ENCODE measurements at places on chromosomes 4 and X. TPM values are rescaled to one million over a fixed set of nuclear protein-coding genes. Genes with fewer than 3 reads are reported as not detected.
A peak's percentile ranks its signal among the peaks of the same experiment; 100 is the strongest.

The OTC gene
- not detected for total RNA-seq

The ATP10D gene
- 26.1 TPM for total RNA-seq

The ADAD1 gene
- total RNA-seq = not detected

The FAM50A gene
- total RNA-seq = 144 TPM

The CSN1S1 gene
- total RNA-seq = not detected

The TREX2 gene
- 1.2 TPM for total RNA-seq

The SPIN3 gene
- 9.1 TPM for total RNA-seq

The SASH3 gene
- total RNA-seq = 58.6 TPM

The WDR17 gene
- 2.8 TPM for total RNA-seq

The PDE6B gene
- 6.8 TPM for total RNA-seq

The ZNF711 gene
- total RNA-seq = 2.2 TPM

- DNase-seq = peak; percentile 91
Measured at GRCh38 chr4:122921971-122922876, at the start of gene NUDT6. TSS of gene NUDT6 (minus strand) at chr4:122922597. CDS start at chr4:122922572, 25 bp downstream.

GRCh38 chr4:28385801-28386200 lies 1525.2 kb downstream of the STIM2 start:
- no peak for DNase-seq

GRCh38 chr4:98919996-98920395 lies 8.9 kb downstream of the EIF4E start:
- no peak for DNase-seq

DNA sequence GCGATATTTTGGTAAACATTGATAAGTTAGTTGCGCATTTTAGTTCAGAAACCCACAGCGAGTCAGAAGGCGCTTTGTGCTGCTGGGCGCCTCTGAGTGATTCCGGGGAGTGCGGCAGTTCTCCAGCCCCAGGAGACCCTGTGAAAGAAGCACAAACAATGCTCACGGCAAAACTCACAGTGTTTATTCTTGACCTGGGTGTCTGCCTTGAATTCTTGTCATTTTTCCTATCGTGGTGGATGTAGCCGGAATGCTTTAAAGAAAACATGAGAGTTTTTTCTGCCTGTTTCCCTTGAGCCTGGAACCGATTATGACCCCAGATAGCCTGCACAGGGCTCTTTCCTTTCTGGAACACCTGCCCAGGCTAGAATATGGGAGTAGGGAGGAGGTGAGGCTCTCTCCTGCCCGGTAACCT lies 6.7 kb downstream of the TBL1X start:
- DNase-seq = no peak

DNA sequence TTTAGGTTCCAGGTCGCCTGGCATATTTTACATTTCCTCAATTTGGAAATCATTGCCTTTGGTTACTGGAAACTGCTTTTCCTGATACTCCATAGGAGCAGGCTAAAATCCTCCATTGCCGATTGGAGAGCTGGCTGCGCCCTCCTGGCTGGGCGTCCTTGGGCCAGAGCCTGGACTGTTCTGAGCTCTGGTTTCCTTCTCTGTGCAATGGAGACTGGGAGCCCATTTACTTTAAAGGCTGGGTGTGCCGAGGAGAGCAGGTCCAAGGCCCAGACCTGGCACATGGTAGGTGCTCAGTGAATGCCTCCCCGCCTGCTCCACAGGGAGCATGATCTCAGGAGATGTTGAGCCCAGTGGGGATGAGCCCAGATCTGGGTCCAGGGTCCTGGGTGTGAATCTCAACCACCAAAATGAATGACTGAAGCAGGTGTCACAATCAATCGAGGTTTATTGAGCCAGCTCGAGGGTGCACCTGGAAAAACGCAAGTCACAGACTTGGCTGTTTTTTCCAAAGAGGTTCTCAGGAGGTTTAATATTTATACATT lies 50.0 kb downstream of the EVC start:
- DNase-seq = no peak

- DNase-seq = no peak
Measured at GRCh38 chrX:148271263-148271662, 229.2 kb upstream of the AFF2 start.

GRCh38 chr4:70508801-70509200 lies 9.6 kb upstream of the AMTN start:
- DNase-seq = no peak

GRCh38 chrX:9195199-9195880 lies 161.4 kb upstream of the FAM9B start:
- DNase-seq = no peak

GRCh38 chr4:12409507-12410190 lies 981.0 kb upstream of the HS3ST1 start:
- DNase-seq = no peak

DNA sequence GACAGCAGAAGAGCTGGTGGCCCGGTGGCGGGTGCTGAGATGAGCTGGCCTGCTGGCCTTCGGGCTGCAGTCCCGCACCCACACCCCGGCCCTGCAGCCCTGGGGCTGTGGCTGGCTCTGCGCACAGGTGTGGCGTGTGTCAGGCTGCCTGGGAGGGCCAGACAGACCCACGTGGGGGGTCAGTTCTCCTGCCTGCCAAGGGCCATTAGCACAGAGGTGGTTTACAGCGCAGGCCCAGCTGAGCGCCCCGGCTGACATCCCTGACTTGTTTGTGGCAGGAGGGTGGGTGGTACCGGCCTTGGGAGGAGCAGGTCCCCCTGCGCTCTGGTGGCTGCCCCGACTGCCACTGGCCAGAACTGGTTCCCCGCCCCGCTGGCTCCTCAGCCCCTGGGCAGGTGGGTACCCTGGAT lies 9.4 kb upstream of the HGFAC start:
- peak; percentile 65 for DNase-seq

- DNase-seq = no peak
Measured at GRCh38 chr4:9924750-9925149, 96.5 kb downstream of the SLC2A9 start.

DNA sequence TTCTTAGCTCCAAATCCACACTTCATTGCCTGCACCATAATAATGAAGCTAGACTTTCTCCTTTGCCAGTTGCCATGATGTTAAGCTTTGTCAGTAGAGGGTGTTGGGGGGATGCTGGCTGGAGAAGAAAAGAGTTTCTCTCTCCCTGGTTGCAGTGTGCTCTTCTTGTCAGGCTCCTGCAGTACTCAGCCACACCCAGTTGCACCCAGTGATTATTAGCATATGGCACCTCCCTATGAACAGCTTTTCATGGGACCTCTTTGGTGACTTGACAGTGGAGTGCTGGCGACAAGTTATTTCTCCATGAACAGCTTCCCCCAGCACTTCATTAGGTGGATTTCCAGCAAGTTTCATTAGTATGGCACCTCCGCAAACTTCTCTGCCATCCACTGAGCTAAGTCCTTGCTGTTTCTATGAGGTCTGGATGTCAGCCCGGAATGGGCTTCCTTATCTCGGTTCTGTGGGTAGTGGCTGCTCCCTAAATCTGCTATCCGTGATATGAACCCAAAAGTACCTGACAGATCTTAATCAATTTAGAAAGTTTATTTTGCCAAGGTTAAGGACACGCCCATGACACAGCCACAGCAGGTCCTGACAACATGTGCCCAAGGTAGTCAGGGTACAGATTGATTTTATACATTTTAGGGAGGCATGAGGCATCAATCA lies 18.8 kb upstream of the OTUD4 start:
- DNase-seq = no peak

GRCh38 chr4:18869166-18869565 lies 847.6 kb upstream of the LCORL start:
- DNase-seq = no peak

- no peak for DNase-seq
Measured at GRCh38 chrX:21905953-21906352, 34.6 kb upstream of the SMS start.

- no peak for DNase-seq
Measured at GRCh38 chr4:37705571-37705970, 19.4 kb upstream of the RELL1 start.

- DNase-seq = no peak
Measured at GRCh38 chr4:162705130-162705803, 461.4 kb downstream of the NAF1 start.

GRCh38 chrX:153688911-153689590 lies 1.3 kb downstream of the SLC6A8 start:
- DNase-seq = no peak

GRCh38 chrX:82451725-82452124 lies 1056.4 kb upstream of the POU3F4 start:
- DNase-seq = no peak

DNA sequence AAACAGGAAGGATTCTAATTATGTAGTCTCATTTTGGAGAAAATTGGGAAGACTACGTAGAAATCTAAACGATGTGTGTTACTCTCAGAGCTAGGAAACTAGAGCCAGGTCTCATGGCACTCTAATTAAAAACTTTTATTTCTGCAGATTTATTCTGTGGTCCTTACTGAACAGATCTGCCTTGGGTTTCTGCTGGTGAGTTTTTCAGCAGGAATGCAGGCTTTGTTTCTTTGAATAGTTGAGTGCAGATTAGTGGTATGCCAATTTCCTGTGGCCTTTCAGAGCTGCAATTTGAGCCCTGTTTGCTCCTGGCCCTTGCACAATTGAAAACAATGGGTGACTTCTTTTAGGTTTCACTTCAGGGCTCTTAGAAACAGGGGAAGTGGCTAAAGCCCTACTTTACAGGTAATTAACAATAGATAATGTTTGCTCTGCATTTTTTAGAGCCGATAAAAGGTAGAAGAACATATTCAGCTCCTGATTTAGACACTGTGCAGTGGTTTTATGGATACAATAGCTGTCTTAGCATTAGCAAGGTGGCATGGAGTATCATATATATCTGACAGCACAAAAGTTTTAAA lies 21.8 kb downstream of the SPRY1 start:
- DNase-seq = peak; percentile 40

GRCh38 chr4:73518340-73518739 lies 36.8 kb downstream of the AFM start:
- DNase-seq = no peak

All from upper lobe of left lung (tissue), 6 donors.